Osteocyte (in vitro differentiated cells): ENCODE measurements at places on chromosomes 6 and 20. TPM values are rescaled to one million over a fixed set of nuclear protein-coding genes. Genes with fewer than 3 reads are reported as not detected.

The HLA-DQB1 gene
- not detected in 2 replicates for total RNA-seq

The ANKRD66 gene
- total RNA-seq = not detected in 2 replicates

The SPACA1 gene
- not detected in 2 replicates for total RNA-seq

The BTNL2 gene
- not detected in 2 replicates for total RNA-seq

The ZSWIM1 gene
- total RNA-seq = 12.6 and 13.3 TPM in 2 replicates

The ZKSCAN8 gene
- 34.7 and 36.3 TPM in 2 replicates for total RNA-seq

The KIF6 gene
- total RNA-seq = 1.3 and 1.8 TPM in 2 replicates

The BACH2 gene
- total RNA-seq = 1.6 and 2.6 TPM in 2 replicates

GRCh38 chr20:48986899-48987298, 59.2 kb upstream of the CSE1L start:
- DNase-seq = no peak

GRCh38 chr6:136757150-136757549, 35.1 kb downstream of the MAP3K5 start:
- no peak for DNase-seq

DNA sequence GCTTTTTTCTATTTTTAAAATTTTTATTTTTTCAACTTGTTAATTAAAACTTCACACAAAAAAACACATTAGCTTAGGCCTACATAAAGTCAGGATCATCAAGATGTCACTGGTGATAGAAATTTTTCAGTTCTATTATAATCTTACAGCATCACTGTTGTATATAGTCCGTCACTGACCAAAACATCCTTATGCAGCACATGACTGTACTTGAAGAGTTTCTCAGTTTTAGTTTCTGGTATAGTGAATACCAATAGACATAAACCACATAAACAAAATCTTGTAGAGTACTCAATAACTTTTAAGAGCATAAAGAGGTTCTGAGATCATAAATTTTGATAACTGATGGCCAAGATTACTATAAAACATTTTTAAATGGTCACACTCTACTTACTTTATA, 71.8 kb downstream of the ASCC3 start:
- no peak for DNase-seq

GRCh38 chr6:155980014-155980767, 524.6 kb upstream of the NOX3 start:
- no peak for DNase-seq

GRCh38 chr6:14453712-14454472, 336.3 kb downstream of the CD83 start:
- no peak for DNase-seq

DNA sequence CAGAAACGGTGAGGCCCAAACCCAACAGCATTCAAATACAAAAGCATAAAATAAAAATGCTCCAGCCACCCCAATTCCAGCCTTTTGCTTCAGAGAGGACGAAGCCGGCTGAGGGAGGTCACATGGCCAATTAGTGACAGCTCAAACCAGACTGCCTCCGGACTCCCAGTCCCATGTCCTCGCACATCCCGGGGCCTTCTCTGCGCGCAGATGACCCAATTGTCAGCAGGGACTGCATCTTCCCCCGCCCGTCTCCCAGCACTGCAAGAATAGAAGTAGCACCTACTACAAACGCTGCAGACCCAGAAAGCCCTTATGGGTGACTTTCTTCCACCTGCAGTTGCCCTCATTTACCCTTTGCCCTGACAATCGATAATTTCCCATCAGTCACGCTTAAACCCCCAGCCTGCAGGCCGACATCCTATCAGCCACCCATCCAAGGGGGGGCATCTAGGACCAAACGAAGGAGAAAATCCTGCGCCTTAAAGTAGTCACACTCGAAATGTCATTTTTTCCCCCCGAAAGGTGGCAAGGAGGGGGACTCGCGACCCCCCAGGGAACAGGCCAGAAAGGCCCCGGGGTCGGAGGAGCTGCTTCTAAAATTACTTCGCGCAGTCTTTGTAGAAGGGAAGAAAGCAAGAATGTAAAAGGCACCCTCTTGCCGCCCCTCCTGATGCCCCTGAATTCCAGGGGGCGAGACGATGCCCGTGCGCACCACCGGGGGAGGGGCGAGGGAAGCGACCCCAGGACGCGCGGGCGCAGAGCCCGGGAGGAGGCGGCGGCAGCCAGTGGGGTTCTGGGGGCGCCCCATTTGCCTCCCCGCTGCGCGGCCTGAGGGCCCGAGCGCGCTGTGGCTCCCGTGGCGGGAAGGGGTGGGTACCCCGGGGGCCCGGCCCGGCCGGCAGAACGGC, 792 bp downstream of the SLC23A2 start:
- no peak for DNase-seq

- DNase-seq = peak; percentile 5
Measured at GRCh38 chr20:47097691-47098622, 203.3 kb downstream of the EYA2 start.

- DNase-seq = no peak
Measured at GRCh38 chr6:139474145-139475108, 100.0 kb upstream of the CITED2 start.

DNA sequence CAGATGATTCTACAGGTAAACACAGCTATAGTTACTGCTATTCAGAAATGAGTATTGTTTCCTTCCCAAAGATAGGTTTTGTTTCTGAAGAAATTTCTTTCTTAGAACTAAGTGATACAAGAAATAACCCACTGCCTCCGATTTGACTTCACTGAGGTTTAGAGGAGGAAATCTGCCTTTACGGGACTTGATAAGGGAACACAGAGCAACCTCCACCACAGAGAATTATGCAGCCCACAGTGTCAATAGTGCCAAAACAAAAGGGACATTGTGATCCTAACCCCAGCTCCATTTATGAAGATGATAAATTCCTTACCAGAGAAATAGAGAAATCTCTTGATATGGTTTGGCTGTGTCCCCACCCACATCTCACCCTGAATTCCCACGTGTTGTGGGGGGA, 164.6 kb downstream of the ZNF217 start:
- DNase-seq = no peak

- DNase-seq = no peak
Measured at GRCh38 chr6:22737331-22737730, 168.0 kb downstream of the HDGFL1 start.

DNA sequence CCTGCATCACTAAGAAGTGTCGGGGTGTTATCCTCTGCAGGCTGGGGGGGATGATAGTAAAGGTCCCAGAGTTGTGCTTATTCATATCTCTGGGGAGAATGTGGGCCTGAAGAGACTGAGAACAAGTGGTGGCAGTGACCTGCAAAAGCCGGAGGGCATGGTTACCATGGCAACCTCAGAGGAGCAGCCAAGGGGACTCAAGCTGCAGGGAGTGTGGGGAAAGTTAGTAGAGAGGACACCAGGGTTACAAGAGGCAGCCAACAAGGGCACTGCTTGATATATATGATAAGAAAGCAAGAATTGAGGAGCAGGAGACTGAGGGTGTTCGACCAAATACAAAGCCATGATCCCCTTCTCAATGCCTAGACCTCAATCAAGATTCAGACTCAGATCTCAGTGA, 46.1 kb downstream of the HLA-F start:
- peak; percentile 51 for DNase-seq

GRCh38 chr6:10511477-10511876, 9.7 kb upstream of the GCNT2 start:
- DNase-seq = no peak

DNA sequence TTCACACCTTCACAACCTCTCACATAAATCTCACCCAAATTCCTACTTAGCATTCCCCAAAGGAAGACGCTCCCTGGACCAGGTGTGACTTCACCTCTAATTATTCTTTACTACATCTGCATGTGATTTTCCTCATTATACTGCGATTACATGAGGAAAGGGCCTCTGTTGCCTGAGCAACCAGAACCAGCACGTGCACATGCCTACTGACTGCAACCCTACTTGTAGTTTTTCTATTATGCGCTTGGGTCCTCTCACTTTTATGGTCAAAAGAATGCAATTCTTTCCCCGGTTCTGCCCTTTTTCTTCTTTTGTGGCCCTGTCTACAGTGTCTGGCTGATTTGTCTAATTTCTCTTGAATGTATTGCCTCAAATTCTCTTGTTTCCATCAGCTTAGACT, 20.4 kb upstream of the ANKEF1 start:
- DNase-seq = no peak
